Caki2 (cell line): ENCODE measurements at places on chromosomes 16 and 17. TPM values are rescaled to one million over a fixed set of nuclear protein-coding genes. Genes with fewer than 3 reads are reported as not detected.

Gene ADAD2
- not detected in 2 replicates for total RNA-seq

Gene PLEKHM1
- 10.8 and 32.0 TPM in 2 replicates for total RNA-seq

GRCh38 chr16:9332574-9333148 lies 241.2 kb downstream of the HAPSTR1 start:
- DNase-seq, result no peak

- no peak for DNase-seq
Observed at GRCh38 chr17:56326001-56326359, 172.7 kb downstream of the ANKFN1 start.

DNA sequence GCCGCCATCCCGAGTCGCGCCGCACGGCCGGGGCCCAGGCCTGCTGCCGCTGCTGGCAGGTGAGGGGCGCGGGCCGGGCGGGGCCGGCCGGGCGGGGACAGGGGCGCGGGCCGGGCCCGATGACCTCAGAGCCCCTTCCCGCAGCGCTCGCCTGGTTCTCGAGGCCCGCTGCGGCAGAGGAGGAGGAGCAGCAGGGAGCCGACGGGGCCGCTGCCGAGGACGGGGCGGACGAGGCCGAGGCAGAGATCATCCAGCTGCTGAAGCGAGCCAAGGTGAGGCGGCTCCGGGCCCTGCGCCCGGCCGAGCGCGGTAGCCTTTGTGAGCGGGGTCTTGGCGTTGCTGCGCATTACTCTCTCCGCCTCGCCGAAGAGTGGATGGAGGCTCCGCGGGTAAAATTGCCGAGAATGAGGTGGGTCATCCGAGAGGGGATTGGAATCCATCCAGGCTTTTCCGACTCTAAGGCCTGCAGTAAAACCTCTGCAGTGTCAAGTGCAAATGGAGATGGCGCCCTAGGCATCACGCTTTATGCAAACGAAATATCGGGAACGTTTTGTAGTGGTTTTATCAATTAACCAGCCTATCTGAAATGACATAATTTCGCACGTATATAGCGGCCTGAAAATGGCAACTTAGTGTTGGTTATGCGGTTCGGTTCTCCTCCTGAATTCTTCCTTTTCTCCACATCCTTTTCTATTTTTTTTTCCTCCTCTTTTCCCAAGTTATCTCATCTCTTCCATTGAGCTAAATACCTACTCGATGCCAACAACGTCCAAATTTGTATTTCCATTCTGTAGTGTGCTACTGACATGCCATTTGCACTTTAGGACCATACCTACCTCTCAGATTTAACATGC lies 577 bp downstream of the TTC19 start:
- DNase-seq, result no peak
